ENCODE measurements at places on chromosomes 5 and 9. TPM values are rescaled to one million over a fixed set of nuclear protein-coding genes. Genes with fewer than 3 reads are reported as not detected.

CYSRT1 gene
- total RNA-seq: 0.37 TPM

SPACA9 gene
- 1.4 TPM for total RNA-seq

SPINK1 gene
- total RNA-seq: not detected

HTR1A gene
- not detected for total RNA-seq

APBA1 gene
- 4.9 TPM for total RNA-seq

BAAT gene
- not detected for total RNA-seq

KIAA1958 gene
- total RNA-seq: 2.0 TPM

SMIM33 gene
- not detected for total RNA-seq

CTSV gene
- total RNA-seq: 2.1 TPM

ARHGEF28 gene
- 151 TPM for total RNA-seq

FGF18 gene
- not detected for total RNA-seq

SERINC5 gene
- total RNA-seq: 16.2 TPM

SLC6A7 gene
- not detected for total RNA-seq

CDKN2B-AS1 gene
- 2.2 TPM for total RNA-seq

INVS gene
- total RNA-seq: 36.8 TPM

ARHGAP26 gene
- total RNA-seq: 51.7 TPM

CXCL14 gene
- 0.09 TPM for total RNA-seq

ALDH1A1 gene
- 1,650 TPM for total RNA-seq

OLFM1 gene
- 17.2 TPM for total RNA-seq

PPP3R2 gene
- total RNA-seq: not detected

IFNK gene
- total RNA-seq: not detected

DAB2 gene
- total RNA-seq: 129 TPM

FBP1 gene
- 2.2 TPM for total RNA-seq

GADD45G gene
- not detected for total RNA-seq
